DMS153 (cell line): ENCODE measurements at places on chromosomes 5 and 9.

DNA sequence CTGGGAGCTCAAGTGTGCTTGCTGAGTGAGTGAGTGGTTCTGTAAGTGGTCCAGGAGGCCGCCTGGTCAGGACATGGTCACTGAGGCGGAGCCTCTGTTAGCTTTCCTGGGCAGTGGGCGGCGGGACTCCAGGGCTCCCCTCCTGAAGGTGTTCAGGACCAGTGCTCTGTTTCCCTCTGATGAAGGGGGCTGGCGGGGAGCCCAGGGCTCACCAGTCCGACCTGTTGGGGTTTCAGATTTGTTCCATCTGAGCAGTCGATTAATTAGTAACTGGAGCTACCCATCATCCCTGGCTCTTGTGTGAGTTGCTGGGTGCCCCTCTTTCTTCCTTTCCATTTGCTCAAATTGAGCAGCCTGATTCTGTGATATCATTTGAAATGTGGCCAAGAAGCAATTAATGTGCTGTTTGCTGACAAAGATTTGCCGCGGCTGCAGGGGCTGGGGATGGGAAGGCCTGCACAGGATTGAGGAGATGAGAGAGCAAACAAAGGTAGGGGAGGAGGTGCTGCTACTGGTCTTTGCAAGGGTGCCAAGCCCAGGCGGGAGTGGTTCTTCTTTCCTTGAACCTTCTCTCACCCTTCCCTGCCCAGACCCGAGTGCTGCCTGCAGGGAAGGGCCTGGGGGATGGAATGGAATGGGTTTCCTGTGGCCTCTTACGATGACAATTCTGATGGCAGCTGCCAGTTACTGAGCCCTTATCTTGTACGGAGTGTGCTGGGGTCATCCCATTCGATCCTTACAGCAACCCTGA is 92.8 kb upstream of the PITX1 start:
- no peak for DNase-seq

GRCh38 chr5:12623408-12623807 is 719.2 kb upstream of the CTNND2 start:
- no peak for DNase-seq

DNA sequence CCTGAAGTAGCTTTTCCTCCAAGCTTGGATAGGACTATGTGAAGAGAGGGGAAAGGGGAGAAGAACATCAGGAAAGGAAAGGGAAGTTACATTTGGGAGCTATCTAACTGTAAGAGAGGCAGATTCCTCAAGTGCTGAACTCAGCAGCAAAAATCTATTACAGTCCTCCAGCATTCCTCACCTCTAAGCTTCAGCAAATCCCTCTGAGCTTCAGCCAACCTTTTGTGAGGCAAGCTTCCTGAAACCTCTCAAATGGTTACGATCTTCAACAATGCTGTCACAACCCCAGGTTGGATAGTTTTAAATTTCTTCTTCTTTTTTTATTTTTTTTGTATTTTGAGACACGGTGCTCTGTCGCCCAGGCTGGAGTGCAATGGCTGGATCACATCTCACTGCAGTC is 2.5 kb upstream of the RNF38 start:
- no peak for DNase-seq

GRCh38 chr9:89969156-89969675 is 364.4 kb downstream of the GADD45G start:
- DNase-seq = peak; percentile 67

- no peak for DNase-seq
Observed at GRCh38 chr5:136141561-136141960, 8.9 kb downstream of the SMAD5 start.

- no peak for DNase-seq
Observed at GRCh38 chr9:806285-807156, 35.0 kb upstream of the DMRT1 start.

DNA sequence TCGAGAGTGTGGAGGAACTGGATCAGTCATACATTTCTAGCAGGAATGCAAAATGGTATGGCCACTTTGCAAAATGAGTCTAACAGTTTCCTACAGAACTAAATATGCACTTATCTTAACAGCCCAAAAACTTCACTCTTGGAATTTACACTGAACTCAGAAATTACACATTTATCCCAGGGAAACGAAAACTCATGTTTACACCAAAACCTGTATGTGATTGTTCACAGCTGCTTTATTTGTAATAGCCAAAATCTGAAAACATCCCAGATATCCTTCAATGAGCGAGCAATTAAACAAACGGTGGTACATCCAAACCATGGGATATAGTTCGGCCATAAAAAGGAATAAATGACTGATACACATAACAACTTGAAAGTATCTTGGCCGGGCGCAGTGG is 62.0 kb downstream of the RNF130 start:
- DNase-seq = no peak

GRCh38 chr5:126107381-126107780 is 315.8 kb upstream of the GRAMD2B start:
- no peak for DNase-seq

- no peak for DNase-seq
Observed at GRCh38 chr9:32395510-32396216, 11.2 kb downstream of the ACO1 start.

DNA sequence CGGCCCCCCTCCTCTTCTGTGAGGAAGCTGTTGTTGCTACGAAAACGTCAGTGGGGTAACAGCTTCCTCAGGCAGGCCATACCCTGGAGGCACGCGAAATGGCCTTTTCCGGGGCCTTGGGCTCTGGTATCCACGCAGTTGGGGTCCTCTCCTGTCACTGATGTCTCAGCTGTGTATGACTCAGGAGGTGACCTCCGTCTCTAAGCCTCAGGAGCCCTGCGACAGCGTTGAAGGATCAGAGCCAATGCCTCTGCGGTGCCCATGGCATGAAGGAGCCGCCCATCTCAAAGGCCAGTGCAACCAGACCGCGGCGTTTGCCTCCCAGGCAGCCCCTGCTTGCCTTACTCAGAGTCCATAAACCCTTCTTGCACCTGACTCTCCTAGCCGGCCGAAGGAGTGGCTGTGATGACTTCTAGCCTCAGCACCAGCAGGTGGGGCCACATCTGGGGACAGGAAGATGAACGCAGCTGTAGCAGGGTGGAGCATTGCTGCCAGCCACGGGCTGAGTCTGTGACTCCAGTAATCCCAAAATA is 1.0 kb upstream of the MXD3 start:
- no peak for DNase-seq

GRCh38 chr5:97728920-97729319 is 545.9 kb upstream of the RIOK2 start:
- no peak for DNase-seq

- no peak for DNase-seq
Observed at GRCh38 chr9:134350416-134350994, 24.2 kb downstream of the RXRA start.

GRCh38 chr9:90680534-90680933 is 37.9 kb upstream of the DIRAS2 start:
- DNase-seq = no peak

DNA sequence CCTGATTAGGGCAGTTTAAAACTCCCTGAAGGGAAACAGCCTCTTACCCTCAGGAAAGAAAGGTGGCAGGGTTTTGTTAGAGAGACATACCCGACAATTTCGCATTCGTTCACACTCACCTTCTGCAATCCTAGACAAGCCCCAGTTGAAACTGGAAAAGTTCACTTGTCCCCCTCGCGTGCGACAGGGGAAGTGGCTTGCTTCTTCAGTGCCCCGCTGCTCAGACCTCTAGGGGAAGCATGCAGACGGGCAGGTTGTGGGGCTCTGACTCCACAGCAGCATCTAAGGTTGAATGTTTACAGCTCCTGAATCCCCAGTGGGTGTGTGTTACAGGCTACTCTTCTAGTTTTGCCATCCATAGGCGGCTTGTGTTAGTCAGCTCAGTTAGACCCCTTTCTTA is 575.7 kb upstream of the ACO1 start:
- no peak for DNase-seq

- DNase-seq = peak; percentile 73
Observed at GRCh38 chr5:6291961-6292360, 86.4 kb downstream of the MED10 start.

DNA sequence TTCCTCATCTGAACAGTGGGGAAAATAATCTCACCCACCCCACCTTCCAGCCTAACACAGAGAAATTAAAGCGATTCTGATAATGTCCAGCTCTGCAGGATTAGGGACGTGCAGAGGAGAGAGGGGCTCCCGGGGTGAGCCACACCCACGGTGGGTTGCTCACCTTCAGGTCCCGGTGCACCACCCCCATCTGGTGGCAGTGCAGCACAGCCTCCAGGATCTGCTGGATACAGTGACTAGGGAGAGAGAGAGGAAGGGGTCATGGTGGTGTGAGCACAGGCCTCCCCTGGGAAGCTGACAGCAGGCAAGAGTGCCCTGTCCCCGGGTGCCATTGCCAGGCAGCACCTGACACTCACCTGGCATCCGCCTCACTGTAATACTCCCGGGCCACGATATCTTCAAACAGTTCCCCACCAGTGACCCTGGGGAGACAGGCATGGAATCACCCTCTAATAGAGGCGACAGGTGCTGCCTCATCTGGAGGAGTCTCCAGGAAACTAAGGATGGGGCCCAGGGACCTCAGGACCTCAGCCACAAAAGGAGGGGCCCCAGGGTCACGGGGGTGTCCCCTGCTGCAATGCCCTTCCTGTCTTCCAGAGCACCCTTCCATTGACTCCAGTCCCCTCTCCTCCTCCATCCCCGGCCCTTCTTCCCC is 33.0 kb downstream of the CAMK2A start:
- DNase-seq = no peak

- no peak for DNase-seq
Observed at GRCh38 chr5:111299067-111299481, 74.9 kb downstream of the CAMK4 start.

GRCh38 chr9:68775003-68775730 is 70.1 kb downstream of the PIP5K1B start:
- DNase-seq = no peak

GRCh38 chr5:177386542-177386941 is 2.3 kb downstream of the SLC34A1 start:
- DNase-seq = no peak

DNA sequence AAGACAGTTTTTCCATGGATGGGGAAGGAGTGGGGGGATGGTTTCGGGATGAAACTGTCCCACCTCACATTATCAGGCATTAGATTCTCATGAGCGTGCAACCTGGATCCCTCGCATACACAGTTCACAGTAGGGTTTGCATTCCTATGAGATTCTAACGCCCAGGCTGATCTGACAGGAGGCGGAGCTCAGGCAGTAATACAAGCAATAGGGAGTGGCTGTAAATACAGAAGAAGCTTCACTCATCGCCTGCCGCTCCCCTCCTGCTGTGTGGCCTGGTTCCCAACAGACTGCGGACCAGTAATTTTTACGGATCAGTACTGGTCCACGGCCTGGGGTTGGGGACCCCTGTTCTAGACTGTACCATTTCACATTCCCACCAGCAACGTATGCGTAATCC is 68.3 kb upstream of the OTULINL start:
- DNase-seq = no peak

GRCh38 chr5:111310711-111311620 is 86.8 kb downstream of the CAMK4 start:
- no peak for DNase-seq

GRCh38 chr5:57175551-57176309 is 1.9 kb downstream of the GPBP1 start:
- no peak for DNase-seq

- no peak for DNase-seq
Observed at GRCh38 chr5:155839251-155840037, 487.5 kb upstream of the SGCD start.

- DNase-seq = no peak
Observed at GRCh38 chr5:92809855-92810465, 771.1 kb downstream of the NR2F1-AS1 start.

- no peak for DNase-seq
Observed at GRCh38 chr9:123710299-123710698, 219.6 kb downstream of the DENND1A start.
